ENCODE measurements at places on chromosomes 1 and 21.

- no peak for DNase-seq
These were observed 1133.1 kb downstream of the PLA2G4A start for GRCh38 chr1:187961895-187962294.

GRCh38 chr1:114648503-114648902 lies 21.3 kb downstream of the DENND2C start:
- no peak for DNase-seq

DNA sequence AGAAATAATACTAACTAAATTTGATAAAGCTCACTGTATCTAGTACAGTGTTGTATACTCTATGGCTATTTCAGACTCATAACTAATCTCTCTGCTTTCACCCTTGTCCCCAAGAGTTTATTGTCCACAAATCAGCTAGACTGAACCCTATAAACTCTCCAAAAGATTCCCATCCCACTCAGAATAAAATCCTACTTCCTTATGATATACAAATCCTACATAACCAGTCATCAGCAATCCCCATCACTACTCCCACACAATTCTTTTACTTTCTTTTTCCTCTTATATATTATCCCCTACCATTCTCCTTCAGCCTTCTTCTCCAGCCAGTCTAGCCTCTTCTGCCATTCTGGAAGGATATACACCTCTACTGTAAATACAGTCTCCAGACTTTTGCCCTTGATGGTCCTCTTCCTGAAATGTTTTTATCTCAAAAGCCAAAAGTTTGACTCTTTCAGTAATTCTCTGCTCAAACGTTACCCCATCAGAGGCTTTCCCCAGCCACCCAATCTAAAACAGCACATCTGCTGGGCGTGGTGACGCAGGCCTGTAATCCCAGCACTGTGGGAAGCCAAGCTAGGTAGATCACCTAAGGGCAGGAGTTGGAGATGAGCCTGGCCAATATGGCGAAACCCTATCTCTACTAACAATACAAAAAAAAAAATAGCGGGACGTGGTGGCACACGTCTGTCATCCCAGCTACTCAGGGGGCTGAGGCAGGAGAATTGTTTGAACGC lies 41.6 kb downstream of the ABL2 start:
- DNase-seq: no peak

- DNase-seq: no peak
These were observed 10.0 kb upstream of the ABCG1 start for GRCh38 chr21:42208801-42209490.

- peak; percentile 33 for DNase-seq
These were observed 24.7 kb downstream of the VAMP4 start for GRCh38 chr1:171717062-171717718.

GRCh38 chr1:86933051-86933450 lies 18.6 kb downstream of the HS2ST1 start:
- no peak for DNase-seq

- peak; percentile 29 for DNase-seq
These were observed 33.2 kb upstream of the BTG2 start for GRCh38 chr1:203271962-203272632.

- DNase-seq: no peak
These were observed 19.8 kb downstream of the RSBN1 start for GRCh38 chr1:113792471-113792870.

GRCh38 chr1:56910441-56910985 lies 55.3 kb downstream of the C8B start:
- no peak for DNase-seq

- DNase-seq: peak; percentile 31
These were observed 63.2 kb downstream of the CD247 start for GRCh38 chr1:167454894-167455785.

GRCh38 chr1:6281511-6282402 lies 20.9 kb upstream of the GPR153 start:
- DNase-seq: no peak

DNA sequence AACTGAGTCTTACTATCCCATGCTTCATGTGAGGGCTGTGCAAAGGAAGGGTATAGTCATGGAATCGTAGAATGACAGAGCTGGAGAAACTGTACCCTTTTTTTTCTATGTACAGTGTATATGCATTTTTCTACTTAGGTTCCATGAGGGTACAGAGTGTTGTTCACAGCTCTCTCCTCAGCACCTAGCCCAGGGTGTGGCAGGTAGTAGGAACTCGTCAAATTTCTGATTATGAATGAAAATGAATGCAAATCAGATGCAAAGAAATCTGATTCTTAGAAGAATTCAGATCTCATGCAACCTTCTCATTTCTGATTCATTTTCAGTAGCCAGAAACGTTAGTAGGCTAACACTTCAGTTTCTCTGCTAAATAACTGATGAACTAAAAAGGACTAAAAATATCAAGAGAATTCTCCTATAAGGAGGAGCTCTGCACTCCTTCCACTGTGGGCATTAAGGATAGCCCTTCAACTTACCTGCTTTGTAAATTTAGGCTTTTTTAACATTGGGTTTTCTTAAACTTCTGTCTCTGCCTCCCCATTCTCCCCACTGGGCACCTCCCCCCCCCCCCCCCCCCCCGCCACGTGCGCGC lies 18.0 kb upstream of the HHAT start:
- DNase-seq: no peak

GRCh38 chr1:111754984-111755330 lies 744 bp upstream of the DDX20 start:
- peak; percentile 82 for DNase-seq

DNA sequence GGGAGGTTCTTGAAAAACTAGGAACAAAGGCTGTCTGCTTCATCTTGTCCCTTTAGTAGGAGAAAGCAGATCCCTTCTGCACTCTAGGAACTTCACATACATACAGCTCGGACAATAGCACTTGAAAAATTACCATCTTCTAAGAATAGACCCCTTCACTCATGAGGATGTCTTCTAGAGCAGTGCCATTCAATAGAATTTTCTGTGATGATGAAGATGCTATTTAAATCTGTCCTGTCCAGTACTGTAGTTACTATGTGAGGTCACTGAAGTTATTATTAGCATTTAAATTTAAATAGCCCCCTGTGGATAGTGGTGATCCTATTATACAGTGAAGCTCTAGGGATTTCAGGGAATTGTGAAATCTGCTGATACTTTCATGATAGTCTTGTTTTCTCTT lies 46.4 kb upstream of the RAB3GAP2 start:
- DNase-seq: no peak

DNA sequence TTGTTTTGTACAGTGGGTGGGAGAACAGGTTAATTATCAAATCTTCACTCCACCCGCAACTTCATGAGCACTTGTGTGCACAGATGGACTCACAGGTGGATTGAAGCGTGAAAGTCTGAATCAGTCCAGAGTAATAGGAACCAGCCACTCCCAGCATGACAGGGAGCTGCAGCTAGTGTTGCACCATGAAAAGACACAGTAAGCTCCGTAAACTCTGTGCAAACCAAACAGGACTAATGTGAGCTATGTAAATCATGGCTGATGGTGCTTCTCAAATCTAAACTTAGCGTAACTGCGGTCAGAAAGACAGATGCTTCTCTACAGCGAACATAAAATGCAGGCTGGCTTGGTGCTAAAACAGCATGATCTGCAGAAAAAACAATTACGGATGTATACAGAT lies 114.4 kb downstream of the CENPF start:
- DNase-seq: no peak

- DNase-seq: no peak
These were observed 12.5 kb upstream of the SPOCD1 start for GRCh38 chr1:31828341-31828740.

- no peak for DNase-seq
These were observed 1.3 kb downstream of the WLS start for GRCh38 chr1:68230901-68231626.

DNA sequence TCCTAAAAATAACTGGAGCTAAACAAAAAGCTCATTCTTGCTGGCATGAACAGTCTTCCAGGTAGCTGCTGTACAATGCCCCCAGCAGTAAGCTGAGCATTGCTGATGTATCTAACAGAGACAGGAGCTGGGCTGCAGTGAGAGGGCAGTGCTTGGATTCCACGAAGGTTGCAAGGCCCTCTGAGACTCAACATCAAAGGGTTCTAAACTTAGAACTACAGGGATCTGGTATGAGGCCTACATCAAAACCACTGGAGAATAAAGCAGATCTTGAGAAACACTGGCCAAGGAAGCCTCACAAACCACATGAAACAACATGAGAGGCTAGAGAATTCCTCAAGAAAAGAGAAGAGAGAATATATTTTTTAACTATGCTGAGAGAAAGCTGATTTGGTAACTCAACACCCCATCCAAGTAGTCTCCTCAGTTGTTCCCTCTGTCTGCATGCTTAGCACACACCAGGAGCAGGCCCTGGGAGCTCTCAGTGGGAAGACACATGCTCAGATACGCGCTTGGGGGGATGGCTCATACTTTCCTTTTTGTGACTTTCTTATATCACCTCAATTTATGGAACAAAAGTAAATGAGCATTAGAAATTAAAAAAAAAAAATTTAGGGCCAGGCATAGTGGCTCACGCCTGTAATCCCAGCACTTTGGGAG lies 27.7 kb downstream of the DSTYK start:
- peak; percentile 36 for DNase-seq

- DNase-seq: no peak
These were observed 17.1 kb upstream of the SPAG17 start for GRCh38 chr1:118202076-118202608.

DNA sequence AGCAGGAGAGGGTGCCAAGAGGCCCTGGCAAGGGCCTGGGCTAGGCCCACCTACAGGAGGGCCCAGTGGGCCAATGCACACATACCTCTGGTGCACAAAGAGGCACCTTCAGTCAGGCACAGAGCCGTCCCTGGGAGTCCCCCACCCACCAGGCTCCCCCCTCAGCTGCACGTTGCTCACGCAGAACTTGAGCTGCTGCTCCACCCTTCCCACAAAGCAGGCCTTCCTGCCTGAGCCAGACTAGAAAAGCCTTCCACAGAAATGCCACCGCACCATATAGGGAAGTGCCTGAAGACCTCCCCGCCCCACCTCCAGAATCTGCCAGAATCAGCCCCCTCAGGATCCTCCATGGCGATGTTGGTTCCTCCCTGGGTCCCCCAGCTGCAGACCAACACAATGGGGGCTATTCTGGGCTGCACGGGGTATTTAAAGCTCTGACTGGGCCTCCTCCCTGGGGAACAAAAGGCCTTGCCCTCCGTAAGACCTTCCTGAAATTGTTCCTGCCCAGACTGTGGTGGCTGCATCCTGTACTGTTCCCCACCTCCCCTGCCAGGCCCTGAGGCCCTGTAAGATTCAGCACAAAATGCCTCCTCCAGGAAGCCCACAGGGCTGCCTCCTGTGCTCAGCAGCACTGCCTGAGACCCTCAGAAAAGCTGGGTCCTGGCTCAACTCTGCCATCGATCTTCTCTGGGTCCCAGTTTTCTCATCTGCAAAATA lies 27.2 kb downstream of the HSPG2 start:
- peak; percentile 85 for DNase-seq

DNA sequence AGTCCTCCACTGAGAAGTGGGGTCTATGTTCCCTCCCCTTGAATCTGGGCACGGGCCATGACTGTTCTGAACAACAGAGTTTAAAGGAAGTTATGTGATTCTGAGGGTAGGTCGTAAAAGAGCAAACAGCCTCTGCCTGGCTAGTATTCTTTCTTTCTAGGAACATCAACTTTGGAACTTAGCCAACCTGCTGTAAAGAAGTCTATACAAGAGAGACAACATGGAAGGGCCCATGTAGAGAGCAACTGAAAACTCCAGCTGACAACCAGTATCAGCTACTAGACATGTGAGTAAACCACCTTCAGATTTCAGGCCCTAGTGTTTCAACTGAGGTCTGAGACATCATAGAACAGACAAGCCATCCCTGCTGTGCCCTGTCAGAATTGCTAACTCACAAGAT lies 7.5 kb downstream of the SELENOF start:
- DNase-seq: peak; percentile 30

DNA sequence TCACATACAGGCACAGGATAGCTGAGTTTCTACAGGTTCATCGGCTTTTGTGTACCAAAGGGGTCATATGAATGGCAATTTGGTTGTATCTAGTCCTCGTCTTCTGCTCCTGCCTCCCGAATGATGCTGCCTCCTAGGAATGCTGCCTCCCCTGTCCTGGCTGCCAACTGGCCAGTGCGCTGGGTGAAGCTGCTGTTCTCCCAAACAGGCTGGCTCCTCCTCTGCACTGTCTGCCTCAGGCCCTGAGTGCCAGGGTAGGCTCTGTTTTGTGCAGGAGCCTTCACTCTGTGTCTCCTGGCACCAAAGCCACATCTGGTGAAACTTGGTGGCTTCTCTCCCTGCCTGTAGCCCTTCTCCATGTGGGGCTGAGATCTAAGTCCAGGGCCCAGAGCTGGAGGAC lies 60.3 kb downstream of the RHOU start:
- DNase-seq: no peak

GRCh38 chr1:106366627-106367319 lies 689.7 kb upstream of the PRMT6 start:
- no peak for DNase-seq

All from cardiac fibroblast (primary cell).